ENCODE measurements at places on chromosomes 7 and 10.

DNA sequence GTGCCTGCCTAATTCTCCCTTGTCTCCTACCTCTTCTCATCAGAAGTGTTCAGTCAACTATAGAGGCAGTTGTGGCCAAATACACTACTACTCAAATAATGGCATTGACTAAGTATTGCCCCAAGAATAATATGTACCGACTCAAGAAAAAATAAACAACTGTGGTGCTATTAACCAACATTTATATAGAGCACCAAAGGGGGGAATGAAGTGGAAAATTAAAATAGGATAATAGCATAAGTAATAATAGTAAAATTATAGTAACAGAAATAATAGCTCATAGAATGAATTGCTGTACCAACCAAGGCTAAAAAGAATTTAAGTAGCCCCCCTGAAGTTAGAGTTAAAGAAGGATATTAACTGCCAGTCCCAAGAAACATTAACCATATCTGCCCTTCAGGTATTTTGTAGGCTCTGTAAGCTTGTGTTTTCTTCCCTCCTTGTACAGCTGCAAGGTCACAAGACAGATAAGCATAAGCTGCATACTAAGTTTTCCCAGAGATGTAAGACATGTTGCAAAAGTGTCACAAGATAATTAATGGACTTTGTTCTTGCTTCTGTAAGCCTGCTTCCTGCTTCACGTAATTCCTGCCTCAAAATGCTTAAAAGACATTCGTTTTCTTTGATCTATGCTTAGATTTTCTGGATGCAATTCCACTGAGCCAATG, 10.9 kb upstream of the CYREN start:
- DNase-seq, result no peak

GRCh38 chr10:86775056-86775869, 18.8 kb downstream of the BMPR1A start:
- no peak for DNase-seq

DNA sequence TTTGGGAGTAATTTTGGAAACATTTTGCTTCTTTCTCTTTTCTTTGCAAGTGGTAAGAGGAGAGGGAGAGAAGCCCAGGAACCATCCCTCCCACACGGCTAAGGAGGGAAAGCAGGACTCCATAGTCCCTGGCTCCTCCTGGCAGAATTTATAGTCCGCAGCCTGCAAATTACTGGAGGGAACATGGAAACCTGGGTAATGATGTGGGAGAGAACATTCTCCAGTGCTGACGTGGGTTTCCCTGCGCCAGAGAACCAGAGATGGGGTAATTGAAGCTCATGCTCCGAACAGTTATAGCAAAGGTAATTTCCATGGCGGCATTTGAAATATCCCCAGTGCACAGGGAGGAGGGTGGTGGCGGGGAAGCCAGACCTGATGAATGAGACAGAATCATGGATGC, 320.4 kb downstream of the RPS24 start:
- DNase-seq, result no peak

- DNase-seq, result no peak
Measured at GRCh38 chr10:93548376-93549071, 17.9 kb upstream of the FFAR4 start.

DNA sequence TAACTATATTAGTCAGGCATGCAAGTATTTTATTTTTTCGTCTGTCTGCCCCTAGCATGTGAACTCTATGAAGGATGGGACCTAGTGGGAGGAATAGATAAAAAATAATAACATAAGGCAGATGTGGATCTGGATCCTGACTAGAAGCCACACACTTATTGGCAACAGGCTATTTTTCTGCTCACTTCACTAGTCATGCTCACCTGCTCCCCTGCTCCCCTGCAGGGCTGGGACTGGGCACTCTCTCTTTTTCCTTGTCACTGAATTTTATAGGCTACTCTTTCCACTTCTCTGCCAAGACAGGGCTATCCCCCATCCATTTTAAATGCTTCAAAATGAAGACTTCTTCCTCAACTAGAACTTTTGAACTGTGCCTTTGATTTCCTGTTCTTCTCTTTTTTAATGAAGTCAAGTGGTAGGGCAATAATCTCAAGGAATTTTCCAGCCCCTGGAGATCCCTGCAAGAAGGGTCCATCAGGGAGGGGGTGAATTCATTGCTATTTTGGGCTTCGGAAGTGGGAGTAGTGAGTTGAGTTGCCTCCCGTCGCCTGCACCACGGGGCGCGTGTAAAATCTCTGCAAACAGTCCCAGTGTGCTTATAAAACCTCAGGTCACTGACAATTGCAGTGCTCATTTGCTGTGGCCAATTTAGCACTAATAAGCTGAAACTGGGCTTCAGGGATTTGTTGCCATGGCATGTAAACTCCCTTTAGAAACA, 156.7 kb upstream of the NPVF start:
- DNase-seq, result no peak

DNA sequence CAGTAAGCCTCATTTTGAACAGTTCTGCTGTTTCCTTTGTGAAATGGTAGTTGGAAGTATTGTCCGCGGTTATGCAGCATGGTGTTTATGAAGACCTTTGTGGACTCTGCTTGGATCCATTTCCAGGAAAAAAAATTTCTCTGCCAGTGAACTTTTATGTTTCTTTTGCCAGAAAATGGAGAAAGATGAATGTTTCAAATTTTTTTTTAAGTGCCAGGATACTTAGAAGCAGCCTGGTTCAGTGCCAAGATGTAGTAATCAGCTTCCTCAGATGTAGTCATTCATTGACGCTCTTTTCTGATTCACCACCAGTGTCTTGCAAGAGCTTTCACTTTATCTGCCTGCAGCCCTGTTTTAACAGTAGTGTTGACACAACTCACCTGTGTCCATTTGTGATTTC, 258.2 kb downstream of the SDK1 start:
- DNase-seq, result no peak

DNA sequence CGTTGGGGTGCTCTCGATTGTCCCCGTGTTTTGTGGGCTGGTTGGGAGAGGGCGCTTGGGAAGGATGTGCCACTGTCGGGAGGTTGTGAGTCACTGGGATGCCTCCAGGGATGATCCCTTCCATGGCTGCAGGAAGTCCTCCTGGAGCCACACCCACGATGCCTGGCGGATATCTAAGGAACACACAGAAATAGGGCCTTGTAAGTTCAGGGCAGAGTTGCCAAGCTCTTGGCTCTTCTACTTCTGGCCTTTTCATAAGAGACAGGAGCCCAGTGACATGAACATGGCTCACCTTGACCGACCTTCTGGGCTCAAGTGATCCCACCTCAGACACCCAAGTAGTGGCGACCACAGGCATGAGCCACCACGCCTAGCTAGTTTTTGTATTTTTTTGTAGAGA, 47.6 kb downstream of the ZRANB1 start:
- DNase-seq, result no peak

GRCh38 chr10:72981882-72982529, 27.4 kb upstream of the PLA2G12B start:
- DNase-seq, result no peak
